ENCODE measurements at places on chromosomes 6 and 20.

DNA sequence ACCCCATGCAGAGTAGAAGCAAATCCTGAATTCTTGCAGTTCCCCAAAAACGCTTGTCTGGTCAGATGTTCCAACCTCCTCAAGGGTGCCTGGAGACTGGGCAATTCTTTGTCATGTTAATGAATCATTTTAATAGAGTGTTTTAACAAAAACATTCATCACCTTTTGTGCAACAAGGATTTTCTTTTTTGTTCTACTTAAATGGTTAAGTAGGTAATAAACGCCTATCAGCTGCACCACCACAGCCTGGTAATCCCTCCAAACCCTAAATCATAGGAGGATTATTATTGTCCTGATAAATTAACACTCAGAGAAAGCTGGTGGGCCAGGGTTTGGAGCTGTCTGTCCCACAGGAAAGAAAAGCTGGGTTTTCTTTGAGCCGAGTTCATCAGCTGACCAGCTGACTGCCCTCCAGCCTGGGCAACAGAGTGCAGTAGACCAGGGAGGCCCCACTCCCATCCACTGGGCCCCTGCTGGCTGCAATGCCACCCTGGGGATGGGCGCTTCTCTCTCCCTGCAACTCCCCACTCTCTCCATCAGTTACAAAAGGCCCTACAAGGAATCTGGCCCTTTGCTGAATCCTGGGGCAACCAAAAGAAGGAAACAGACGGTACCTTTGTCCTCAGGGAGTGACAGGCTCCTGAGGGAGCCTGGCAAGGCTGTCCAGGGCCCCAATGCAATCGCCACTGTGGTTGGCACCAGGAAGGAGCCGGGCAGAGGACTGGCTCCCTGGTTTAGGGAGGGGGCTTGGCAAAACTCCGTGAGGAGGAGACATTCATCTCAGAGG is 23.1 kb upstream of the BMP7 start:
- no peak for DNase-seq

GRCh38 chr6:125741336-125741735 is 8.1 kb upstream of the HEY2 start:
- no peak for DNase-seq

DNA sequence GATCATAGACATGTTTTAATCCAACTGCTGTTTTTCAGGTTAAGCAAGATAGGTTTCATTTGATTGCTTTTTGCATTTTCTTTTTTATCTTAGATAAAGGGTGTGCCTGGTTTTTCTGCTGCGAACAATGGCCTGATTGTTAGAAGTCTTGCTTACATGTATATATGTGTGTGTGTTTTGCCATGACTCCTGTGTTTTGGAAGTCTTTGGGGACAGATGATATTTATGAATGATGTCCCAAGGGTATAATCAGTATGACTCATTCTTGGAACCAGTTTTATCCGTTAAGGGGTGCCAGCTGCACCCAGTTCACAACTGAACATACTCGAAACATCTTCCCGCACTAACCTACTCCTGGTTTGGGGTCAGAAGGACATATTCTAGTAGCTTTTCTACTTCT is 230.1 kb upstream of the SUPT3H start:
- DNase-seq, result peak; percentile 35

GRCh38 chr20:50163570-50164317 is 10.2 kb upstream of the PEDS1 start:
- no peak for DNase-seq

- no peak for DNase-seq
Measured at GRCh38 chr6:36546308-36546919, 865 bp downstream of the STK38 start.

DNA sequence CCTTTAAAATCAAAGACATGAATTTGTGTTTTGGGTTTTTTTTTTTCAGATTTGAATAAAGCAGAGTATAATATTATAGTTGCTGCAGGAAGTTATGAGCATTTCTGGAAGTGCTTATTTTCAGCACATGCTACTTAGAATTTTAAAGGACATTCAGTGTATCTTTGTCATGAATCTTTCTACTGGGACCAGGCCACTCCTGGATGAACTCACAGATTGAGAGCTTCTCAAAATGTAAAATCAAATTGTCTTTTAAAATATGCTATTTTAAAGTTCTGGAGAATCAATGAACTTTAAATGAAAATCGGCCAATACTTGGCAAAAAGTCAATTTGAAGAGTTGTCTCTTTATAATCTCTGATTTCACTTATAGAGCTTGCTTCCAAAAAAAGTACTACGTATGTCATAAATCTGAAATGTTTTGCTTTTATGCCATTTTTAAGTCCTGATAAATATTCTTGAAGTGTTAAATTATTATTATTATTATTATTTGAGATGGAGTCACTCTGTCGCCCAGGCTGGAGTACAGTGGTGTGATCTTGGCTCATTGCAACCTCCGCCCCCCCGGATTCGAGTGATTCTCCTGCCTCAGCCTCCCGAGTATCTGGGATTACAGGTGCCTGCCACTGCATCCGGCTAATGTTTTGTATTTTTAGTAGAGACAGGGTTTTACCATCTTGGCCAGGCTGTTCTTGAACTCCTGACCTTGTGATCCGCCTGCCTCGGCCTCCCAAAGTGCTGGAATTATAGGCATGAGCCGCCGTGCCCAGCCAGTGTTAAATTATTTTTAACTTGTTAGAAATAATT is 175.7 kb upstream of the AKAP12 start:
- no peak for DNase-seq

GRCh38 chr6:130788954-130789353 is 38.3 kb upstream of the SMLR1 start:
- no peak for DNase-seq

DNA sequence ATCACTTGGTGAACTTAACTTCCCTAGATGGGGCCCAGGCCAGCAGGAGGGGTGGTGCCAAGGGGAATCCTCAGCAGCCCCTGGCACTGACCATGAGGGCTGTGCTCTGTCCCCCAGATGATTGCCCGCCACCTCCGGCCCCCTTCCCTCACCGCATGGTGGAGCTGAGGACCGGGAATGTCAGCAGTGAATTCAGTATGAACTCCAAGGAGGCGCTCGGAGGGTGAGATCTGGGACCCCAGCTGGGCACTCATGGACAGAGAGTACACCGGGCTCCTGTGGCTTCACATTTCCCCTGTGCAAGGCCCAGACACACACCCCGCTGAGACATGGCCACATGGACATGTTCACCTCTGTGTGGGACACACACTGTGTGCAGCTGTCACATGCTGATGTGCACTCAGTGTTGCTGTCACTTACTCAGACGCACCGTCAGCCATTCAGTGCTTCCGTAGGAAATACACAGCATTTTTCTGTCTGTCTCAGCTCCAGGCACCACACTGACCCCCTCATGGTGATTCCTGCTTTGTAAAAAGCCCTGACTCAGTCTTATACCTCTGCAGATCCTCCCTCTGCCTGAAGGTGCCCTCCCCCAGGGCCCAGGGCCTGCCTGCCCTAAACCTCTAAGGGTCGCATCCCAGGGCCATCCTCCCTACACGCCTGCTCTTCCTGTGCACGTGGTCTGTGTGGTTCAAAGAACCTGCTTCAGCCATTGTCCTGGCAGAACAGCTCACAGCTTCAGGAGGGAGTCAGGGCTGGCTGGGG is 4.4 kb downstream of the MYLK2 start:
- no peak for DNase-seq

DNA sequence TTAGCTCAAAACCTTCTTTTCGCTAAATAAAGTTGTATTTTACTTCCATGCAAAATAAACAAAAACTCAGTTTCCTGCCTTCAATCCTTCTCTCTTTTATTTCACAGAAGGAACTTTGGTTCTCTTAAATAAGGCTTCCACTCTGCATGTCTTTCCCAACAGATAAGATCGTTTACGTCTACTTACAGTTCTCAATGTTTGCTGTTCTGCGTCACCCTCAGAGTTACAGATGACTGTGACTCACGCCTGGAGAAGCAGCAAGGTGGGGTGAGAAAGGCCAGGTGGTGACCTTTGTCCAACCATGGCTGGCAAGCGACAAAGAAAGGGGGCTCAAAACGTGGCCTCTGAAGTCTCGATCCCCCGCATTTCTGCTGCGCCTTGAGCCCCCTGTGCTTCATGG is 51.4 kb upstream of the RPS6KA2 start:
- DNase-seq, result no peak

DNA sequence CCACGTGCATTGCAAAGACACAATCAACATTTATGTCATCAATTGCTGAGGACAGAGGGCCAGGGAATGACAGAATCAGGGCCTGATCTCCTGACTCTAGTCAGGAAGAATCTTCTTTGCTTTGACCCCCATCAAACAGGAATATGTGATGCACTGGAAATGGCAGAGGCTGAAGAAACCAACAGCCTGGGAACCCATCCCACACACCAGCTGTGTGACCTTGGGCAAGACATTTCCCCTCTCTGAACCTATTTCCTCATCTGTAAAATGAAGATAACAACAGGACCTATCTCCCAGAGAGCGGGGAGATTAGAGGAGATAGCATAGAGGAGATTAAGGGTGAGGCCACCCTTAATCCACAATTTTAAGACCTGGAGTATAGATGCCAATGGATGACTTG is 1.5 kb downstream of the HNF4A start:
- no peak for DNase-seq

- DNase-seq, result no peak
Measured at GRCh38 chr6:20492099-20492498, 42.2 kb upstream of the CDKAL1 start.

DNA sequence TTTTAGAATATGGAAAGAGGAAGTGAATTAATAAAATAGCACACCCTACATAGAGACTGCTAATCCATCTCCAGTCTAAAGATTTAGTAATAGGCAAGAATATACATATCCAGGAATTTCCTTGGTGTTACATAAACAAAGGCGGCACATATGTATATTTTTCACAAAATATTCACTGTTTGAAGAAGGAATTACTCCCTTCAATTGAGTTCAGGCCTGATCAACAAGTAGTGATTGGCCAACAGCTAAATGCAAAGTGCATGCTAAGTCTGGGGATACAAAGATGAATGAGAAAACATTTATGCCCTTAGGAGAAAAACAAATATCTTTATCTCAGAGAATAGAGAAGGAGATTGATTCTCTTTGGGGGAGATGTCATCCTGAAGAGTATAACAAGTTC is 6.5 kb upstream of the HCRTR2 start:
- DNase-seq, result no peak

GRCh38 chr6:140915551-140915950 is 1217.2 kb upstream of the GJE1 start:
- peak; percentile 70 for DNase-seq

- no peak for DNase-seq
Measured at GRCh38 chr20:1631309-1632151, 11.7 kb upstream of the SIRPB1 start.

GRCh38 chr20:53905019-53905819 is 165.2 kb downstream of the BCAS1 start:
- no peak for DNase-seq

DNA sequence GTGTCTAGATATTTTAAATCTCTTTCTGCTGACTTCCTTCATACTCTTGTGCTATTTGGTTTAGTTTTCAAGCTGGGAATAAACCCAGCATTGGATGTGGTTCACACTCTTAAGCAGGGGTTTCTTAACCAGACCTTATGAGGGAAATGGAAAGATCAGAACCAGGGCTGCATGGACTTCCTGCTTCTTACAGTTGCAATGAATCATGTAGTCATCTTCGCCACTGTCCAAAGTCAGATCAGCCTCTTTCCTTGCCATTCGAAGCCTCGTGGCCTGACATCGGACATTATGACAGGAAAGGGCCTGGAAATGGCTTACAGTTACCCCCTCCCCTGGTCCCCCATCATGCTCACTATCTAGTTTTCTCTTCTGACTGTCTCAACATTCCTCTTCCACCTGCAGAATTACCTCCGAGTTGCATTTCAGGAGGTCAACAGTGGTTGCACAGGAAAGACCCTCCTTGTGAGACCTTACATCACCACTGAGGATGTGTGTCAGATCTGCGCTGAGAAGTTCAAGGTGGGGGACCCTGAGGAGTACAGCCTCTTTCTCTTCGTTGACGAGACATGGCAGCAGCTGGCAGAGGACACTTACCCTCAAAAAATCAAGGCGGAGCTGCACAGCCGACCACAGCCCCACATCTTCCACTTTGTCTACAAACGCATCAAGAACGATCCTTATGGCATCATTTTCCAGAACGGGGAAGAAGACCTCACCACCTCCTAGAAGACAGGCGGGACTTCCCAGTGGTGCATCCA is 16.8 kb upstream of the NAA20 start:
- DNase-seq, result no peak

DNA sequence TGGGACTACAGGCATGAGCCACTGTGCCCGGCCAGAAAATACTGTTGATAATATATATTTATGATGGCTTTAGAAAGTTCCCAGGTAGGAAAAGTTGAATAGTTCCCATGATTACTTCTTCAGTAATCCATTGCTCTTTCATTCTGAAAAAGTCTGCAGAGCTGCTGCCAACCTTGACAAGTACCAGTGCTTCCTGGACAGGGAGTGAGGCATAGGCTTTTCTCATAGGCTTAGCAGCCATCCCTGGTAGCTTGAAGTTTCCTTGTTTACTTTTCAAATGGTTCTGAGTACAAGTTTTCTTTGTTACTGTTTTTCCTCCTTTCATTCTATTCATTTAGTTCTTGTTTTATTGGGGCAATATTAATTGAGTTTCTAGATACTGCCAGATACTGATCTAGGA is 7.8 kb downstream of the RWDD1 start:
- DNase-seq, result no peak

DNA sequence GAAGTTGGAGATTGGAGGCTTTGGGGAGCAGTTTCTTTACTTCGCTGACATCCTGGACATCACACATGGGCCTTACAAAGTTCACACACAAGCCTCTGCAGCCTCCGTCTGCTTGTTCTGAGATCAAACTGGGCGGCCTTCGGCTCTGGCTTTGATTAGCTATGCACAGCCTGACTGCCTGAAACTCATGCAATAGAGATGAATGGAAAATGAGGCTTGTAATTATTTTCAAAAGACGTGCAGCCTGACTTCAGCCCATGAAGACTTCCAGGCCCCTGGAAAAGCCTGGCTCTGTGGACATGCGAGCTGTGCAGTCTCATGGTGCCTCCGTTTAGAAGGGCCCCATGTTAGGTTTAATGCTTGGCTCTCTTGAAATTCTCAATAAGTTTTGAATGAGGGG is 480.5 kb upstream of the SULF2 start:
- DNase-seq, result no peak

- DNase-seq, result no peak
Measured at GRCh38 chr6:43436577-43437282, 9.4 kb downstream of the ABCC10 start.

GRCh38 chr6:139939189-139939979 is 564.9 kb upstream of the CITED2 start:
- DNase-seq, result no peak

GRCh38 chr20:3751675-3752385 is 15.7 kb downstream of the ADISSP start:
- DNase-seq, result peak; percentile 85
